ENCODE measurements at places on chromosomes 2 and 18.

DNA sequence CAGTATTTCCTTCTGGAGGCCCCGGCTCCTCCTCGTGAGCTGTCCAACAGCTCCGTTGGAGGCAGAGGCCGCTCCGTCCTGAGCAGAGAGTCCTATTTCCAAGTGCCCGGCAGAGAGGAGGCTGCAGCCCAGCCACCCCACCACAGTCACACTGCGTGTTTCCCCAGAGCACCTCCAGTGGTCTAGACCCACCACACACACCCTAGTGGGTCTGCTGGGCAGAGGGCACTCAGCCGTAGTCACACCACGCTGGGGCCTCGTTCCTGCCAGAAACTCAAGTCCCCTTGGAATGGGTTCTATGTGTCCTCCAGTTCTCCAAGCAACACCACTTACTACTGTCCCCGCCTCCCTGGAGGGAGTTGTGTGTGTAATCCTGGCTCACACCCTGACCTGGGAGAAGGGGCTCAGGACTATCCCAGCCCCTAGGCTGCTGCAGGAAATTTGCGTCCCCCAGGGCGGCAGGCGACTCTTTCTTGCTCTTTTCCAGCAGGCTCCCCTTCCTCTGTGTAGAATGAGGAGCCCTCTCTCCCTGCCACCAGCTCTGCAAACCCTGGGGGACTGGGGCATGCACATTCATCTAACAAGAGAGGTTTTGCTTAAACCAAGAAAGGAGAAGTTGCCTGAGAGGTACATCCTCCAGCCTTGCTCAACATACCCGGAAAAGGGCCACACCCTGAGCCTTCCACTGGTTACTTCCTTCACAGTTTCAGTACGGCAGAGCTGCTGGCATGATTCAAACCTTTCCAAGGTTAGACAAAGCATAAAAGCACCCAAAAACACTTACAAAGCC is 114.1 kb downstream of the NDUFA10 start:
- DNase-seq = no peak

DNA sequence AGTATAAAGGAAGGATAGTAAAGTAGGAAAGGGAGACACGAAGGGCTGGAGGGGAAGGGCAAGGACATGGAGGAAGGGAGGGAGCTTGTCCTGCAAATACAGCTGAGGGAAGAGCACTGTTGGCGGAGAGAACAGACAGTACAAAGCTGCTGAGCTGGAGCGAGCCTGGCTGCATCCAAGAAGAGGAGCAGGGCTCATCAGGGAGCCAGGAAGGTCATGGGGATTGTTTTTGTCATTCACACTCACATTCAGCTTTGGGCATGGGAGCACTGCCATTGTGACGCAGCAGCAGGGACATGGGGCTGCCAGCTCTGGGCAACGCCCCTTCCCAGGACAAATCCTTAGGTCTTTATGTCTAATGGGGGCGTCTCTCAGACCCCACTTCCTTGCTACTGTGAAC is 125.1 kb downstream of the COPS8 start:
- no peak for DNase-seq

GRCh38 chr2:10889651-10890215 is 22.0 kb upstream of the KCNF1 start:
- DNase-seq = no peak

GRCh38 chr2:117379928-117380327 is 434.6 kb upstream of the DDX18 start:
- DNase-seq = no peak

GRCh38 chr2:15010346-15010745 is 377.8 kb downstream of the LRATD1 start:
- no peak for DNase-seq

GRCh38 chr2:109497911-109498870 is 115.6 kb downstream of the SEPTIN10 start:
- DNase-seq = no peak

DNA sequence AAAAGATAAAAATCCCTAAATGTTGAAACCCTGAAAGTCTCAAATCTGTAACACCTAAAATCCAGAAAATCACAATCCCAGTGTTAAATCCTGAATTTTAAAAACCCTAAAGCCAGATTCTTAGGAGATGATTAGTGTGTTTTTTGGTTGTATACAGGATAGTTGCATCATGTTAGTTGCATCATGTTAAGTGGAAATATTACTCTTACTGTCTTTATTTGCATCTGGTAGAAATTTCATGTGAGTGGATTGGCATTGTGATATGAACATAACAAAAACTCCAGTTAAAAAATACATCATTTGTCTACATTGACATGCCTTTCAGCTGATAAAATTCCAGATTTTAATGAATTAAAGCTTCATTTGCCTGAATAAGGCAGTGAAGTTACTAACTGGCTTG is 683.1 kb upstream of the ACVR2A start:
- no peak for DNase-seq

DNA sequence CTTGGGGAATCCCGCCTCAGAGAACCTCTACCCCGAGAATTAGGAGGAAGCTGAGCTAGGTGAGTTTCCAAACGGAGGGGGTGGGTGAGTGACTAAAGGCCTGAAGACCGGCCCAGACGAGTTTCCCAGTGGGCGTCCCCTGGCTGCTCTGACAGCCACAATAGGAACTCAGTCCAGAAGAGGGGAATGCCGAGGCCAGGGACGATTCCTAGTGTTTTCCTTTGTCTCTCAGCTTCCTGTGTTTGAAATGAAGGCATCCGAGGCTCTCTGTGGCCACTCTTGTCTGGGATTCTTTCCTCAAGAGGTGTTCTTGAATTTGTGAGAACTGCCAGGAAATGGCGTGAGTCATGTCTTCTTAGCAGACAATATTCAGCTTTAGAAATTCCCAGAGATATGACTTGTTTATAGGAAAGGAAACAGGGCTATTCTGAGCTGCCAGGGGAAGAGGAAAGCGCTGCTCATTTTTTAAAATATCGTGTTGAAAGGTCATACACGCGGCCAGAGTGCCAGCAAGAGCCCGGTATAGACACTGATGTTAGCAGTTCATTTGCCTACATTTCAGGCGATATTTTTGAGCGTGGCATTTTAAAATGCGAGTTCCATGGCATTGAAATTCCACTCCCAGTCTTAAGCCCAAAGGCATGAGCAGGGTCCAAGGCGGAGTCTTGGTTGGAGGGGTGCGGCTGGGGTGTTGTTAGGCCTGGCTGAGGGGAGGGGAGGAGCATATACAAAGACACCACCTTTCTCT is 169.1 kb upstream of the KLF7 start:
- DNase-seq = no peak

GRCh38 chr18:70907673-70908072 is 618.8 kb downstream of the SOCS6 start:
- no peak for DNase-seq

DNA sequence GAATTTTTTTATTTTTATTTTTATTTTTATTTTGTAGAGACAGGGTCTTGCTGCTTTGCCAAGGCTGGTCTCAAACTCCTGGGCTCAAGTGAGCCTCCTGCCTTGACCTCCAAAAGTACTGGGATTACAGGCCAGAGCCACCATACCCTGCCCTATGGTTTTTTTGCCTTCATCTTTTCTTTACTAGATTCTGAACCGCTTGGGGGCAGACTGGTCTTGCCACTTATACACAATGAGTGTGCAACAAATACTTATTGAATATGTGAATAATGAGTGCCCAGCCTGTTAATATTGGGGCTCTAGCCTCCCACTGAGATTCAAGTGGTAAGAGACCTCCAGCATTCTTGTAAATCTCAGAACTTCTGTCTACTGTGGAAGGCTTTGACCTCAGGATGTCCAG is 3.9 kb downstream of the NCK2 start:
- no peak for DNase-seq

- DNase-seq = no peak
Observed at GRCh38 chr2:175842996-175843395, 159.1 kb downstream of the LNPK start.

DNA sequence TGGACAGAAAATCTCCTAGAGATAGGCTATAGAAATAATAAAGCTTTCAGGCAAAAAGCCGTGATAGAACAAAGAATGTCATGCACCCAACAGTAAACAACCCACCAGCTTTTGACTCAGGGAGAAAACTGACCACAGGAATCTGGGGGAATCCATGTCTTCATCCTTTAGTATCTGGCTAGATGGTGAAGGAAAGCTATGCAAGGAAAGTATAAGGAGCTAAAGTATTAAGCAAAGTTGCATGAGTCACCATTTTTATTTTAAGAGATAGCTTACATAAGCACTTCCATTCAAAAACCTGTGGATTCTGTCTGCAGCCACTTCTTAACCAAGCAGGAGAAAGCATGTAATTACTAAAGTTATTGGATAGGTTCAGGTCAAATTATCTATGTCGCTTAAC is 363.8 kb downstream of the LRP1B start:
- no peak for DNase-seq

DNA sequence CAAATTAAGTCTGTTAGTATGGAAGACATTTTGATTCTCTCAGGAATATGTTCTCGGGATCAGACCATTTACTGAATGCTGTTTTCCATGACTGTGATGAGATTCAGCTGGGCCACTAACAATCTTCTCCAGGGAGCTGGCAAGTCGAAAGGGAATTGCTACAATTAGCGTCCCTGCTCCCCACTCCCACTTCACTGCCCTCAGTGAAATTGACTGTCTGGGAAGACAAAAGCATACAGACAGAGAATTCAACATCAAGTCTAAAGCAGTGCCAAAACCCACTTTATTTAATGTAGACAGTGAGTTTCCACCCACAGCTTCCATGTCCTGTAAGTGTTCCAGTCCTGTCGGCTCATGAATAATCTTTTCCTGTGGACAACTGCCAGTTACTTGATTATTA is 34.0 kb upstream of the COL3A1 start:
- no peak for DNase-seq
